ENCODE measurements at places on chromosomes 2 and 18. TPM values are rescaled to one million over a fixed set of nuclear protein-coding genes. Genes with fewer than 3 reads are reported as not detected.

The WIPF1 gene
- total RNA-seq = 167 TPM

The FBLN7 gene
- 34.5 TPM for total RNA-seq

The ABHD1 gene
- total RNA-seq = 0.19 TPM

The TXNDC2 gene
- total RNA-seq = not detected

The CHRNG gene
- total RNA-seq = not detected

The INPP5D gene
- 51.0 TPM for total RNA-seq

The ACVR1 gene
- 20.8 TPM for total RNA-seq

The GPR39 gene
- not detected for total RNA-seq

The C2orf81 gene
- total RNA-seq = 3.4 TPM

The VIT gene
- total RNA-seq = not detected

The PLEK gene
- 0.77 TPM for total RNA-seq

The SERPINB11 gene
- not detected for total RNA-seq

The TMEM169 gene
- 0.81 TPM for total RNA-seq

The CRACDL gene
- total RNA-seq = 0.35 TPM

The TRAPPC8 gene
- 26.5 TPM for total RNA-seq

The CYP27C1 gene
- not detected for total RNA-seq

The OXER1 gene
- total RNA-seq = 0.14 TPM

The TUBB8B gene
- total RNA-seq = not detected

The UBXN4 gene
- total RNA-seq = 105 TPM

The IL18RAP gene
- total RNA-seq = 11.2 TPM

The NTSR2 gene
- total RNA-seq = not detected

The TUBA3D gene
- not detected for total RNA-seq

The LAPTM4A gene
- total RNA-seq = 24.4 TPM

The ANKRD29 gene
- total RNA-seq = not detected

The ARHGEF33 gene
- total RNA-seq = not detected

The PAX3 gene
- not detected for total RNA-seq

The BUB1 gene
- total RNA-seq = 103 TPM

The C2orf78 gene
- total RNA-seq = not detected

Data from activated naive CD4-positive, alpha-beta T cell treated with anti-CD3 and anti-CD28 coated beads for 36 hours (primary cell).